ENCODE measurements at places on chromosomes 13 and 19. TPM values are rescaled to one million over a fixed set of nuclear protein-coding genes. Genes with fewer than 3 reads are reported as not detected.

Gene CFD
- 8.7 TPM for total RNA-seq

Gene KIR3DL2
- not detected for total RNA-seq

Gene PCP2
- total RNA-seq = not detected

Gene PARP4
- 24.9 TPM for total RNA-seq

Gene CPAMD8
- total RNA-seq = 3.2 TPM

Gene CNMD
- total RNA-seq = 0.66 TPM

Gene ZNF615
- 12.3 TPM for total RNA-seq

Gene C1QTNF9B
- total RNA-seq = 2.9 TPM
